ENCODE measurements at places on chromosomes 3 and 15.

- DNase-seq: no peak
Observed at GRCh38 chr15:90064911-90065681, 37.2 kb downstream of the IDH2 start.

- DNase-seq: no peak
Observed at GRCh38 chr3:176839466-176839865, 357.8 kb downstream of the TBL1XR1 start.

DNA sequence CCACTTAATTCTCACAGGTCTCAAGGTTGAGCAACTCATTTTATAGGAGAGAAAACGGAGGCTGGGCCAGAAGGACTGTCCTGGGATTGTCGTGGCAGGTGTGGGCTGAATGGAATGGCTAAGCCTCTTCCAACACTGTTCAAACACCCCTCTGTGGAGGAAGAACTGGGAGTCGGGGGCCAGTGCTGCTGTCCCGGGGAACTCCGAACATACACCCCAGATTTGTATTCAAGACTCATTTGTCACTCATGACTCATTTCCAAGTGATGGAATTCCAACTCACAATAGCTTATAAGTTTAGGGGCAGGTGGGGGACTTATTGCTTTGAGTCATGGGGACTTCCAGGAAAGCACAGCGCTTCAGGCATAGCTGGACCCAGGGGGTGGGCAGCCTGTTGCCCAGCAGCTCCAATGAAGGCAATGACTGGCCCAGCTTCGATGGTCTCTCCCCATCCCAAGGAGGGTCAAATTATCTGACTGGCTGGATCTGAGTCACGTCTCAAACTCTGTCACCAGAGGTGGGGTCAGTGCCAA, 72.5 kb downstream of the TM2D3 start:
- no peak for DNase-seq

DNA sequence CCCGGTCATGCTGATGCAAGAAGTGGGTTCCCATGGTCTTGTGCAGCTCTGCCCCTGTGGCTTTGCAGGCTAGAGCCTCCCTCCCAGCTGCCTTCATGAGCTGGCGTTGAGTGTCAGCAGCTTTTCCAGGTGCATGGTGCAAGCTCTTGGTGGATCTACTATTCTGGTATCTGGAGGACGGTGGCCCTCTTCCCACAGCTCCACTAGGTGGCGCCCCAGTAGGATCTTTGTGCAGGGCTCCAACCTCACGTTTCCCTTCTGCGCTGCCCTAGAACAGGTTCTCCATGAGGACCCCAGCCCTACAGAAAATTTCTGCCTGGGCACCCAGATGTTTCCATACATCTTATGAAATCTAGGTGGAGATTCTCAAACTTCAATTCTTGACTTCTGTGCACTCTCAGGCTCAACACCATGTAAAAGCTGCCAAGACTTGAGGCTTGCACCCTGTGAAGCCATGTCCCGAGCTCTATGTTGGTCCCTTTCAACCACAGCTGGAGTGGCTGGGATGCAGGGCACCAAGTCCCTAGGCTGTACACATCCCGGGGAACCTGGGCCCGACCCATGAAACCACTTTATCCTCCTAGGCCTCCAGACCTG, 238.4 kb upstream of the MDFIC2 start:
- DNase-seq: peak; percentile 38

DNA sequence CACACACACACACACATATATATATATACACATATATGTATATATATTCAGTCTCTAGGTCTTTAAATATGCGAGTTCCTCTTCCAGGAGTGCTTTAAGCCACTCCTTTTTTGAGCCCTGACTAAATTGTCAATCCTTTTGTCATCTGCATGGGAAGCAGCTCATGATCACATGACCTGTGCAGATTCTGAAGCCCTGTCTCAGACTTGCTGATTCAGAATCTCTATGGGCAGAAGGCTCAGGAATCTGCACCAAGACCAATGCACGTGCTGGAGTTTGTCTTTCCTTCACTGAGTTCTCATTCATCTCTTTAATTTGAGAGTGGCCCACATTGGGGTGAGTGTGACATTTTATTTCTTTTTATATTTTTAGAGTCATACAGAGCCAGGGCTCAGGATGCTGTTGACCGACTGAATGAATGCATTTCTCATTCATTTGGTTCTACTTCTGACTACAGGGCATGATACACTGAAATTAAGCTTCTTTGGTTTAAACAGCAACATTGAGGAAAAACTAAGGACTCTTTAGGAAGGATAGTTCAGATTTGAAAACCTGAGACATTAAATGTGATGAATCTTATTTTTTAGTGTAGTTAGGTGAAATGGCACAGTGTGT, 307.5 kb downstream of the EDEM1 start:
- no peak for DNase-seq

DNA sequence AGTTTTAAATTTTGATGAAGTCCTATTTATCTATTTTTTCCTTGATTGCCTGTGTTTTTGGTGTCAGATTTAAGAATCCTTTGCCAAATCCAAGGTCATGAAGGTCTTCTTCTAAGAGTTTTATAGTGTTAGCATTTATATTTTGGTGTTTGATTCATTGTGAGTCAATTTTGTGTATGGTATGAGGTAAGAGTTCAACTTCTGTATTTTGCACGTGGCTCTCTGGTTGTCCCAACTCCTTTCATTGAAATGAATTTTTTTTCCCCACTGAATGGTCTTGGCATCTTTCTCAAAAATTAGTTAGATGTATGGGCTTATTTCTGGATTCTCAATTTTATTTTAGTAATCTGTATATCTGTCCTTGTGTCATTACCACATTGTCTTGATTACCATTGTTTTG, 57.1 kb upstream of the STRIT1 start:
- DNase-seq: no peak

- DNase-seq: peak; percentile 25
Observed at GRCh38 chr15:64622410-64623260, 152.8 kb downstream of the RBPMS2 start.

- no peak for DNase-seq
Observed at GRCh38 chr15:70770863-70771262, 7.5 kb upstream of the UACA start.

DNA sequence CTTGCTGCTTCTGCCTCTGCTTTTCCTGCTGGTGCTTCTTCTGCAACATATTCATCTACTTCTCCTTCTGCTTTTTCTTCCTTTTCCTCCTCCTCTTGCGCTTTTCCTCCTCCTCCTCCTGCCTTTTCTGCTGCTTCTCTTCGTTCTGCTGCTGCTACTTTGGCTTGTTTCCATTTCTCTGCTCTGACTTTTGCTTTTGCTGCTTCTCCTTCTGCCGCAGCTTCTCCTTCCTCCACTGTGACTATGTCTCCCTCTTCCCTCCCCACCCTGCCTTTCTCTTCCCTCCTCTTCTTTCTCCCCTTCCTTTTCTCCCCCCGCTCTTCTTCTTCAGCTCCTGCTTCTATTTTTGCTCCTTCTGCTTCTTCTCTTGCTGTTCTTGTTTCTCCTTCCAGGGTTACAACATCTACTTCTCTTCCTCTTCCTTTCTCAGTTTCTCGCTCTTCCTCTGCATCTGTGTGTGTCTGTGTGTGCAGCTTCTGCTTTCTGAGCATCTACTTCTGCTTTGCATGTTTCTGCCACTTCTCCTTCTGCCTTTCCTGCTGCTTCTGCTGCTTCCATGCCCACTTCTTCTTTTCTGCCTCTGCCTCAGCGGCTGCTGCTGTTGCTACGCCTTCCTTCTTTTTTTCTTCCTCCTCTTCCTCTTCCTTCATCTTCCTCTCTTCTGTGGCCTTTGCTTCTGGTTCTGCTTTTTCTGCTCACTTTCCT, 51.4 kb downstream of the FAM43A start:
- DNase-seq: no peak

GRCh38 chr3:178603735-178604134, 67.5 kb downstream of the KCNMB2 start:
- no peak for DNase-seq

- no peak for DNase-seq
Observed at GRCh38 chr3:100653604-100654294, 44.3 kb downstream of the ADGRG7 start.

DNA sequence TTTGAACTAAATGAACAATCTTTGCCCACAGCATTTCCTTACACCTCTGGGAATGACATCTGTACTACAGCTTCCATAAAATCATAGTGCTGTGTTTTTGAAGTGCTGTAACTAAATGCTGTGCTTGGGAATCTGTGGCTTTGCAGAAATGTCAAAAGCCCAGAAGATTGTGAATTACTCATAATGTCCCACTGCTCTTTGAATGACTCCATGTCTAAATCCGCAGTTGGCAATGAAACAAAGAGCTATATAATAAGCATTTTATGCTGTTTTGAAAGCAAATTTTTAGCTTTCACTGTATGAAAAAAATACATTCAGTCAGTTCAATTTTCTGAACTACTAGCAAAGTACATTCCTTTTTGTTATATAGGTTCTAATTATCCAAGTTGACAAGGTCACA, 88.6 kb upstream of the ADAMTS17 start:
- DNase-seq: no peak

- no peak for DNase-seq
Observed at GRCh38 chr3:131338948-131339640, 42.5 kb upstream of the NUDT16 start.

GRCh38 chr3:112043621-112044201, 9.2 kb downstream of the TMPRSS7 start:
- DNase-seq: peak; percentile 10

GRCh38 chr3:194481525-194482195, 5.1 kb downstream of the ATP13A3 start:
- DNase-seq: no peak

DNA sequence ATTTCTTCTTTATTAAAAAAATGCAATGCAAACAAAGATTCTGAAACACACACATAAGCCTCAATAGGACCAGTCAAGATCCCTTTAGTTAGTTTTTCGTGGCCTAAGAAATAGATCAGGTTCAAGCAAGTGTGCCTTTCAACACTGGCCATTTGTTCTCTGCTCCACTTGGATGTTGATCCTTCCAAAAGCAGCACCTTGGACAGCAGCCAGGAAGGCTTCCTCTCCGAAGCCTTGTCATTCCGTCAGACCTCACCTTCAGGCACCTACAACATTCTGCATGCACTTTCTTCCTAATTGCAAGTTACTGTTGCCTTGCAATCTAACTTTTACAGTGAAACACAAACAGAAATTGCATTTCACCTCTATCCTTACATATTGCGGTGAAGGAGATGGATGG, 155.9 kb upstream of the FEZF2 start:
- DNase-seq: no peak

GRCh38 chr3:143070977-143071551, 48.5 kb upstream of the CHST2 start:
- DNase-seq: no peak

- DNase-seq: no peak
Observed at GRCh38 chr3:53196575-53197407, 35.8 kb downstream of the PRKCD start.

DNA sequence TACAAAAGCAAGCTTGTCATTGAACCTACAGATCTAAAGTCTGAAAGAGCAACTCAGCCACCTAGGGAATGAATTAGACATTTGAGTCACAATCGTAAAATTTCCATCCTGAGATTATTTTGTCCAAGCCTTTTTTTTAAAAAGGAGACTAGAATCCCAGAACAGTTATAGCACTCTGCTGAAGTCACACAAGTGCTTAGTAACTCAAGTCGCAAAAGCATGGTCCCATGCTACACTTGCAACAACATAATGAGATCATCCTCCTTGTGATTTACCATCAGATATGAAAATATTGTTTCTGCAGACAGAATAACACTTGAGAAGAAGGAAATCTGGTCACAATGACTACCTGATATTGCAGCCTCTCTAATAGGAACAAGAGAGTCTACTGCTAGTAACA, 106.7 kb downstream of the ZIC4 start:
- DNase-seq: no peak

DNA sequence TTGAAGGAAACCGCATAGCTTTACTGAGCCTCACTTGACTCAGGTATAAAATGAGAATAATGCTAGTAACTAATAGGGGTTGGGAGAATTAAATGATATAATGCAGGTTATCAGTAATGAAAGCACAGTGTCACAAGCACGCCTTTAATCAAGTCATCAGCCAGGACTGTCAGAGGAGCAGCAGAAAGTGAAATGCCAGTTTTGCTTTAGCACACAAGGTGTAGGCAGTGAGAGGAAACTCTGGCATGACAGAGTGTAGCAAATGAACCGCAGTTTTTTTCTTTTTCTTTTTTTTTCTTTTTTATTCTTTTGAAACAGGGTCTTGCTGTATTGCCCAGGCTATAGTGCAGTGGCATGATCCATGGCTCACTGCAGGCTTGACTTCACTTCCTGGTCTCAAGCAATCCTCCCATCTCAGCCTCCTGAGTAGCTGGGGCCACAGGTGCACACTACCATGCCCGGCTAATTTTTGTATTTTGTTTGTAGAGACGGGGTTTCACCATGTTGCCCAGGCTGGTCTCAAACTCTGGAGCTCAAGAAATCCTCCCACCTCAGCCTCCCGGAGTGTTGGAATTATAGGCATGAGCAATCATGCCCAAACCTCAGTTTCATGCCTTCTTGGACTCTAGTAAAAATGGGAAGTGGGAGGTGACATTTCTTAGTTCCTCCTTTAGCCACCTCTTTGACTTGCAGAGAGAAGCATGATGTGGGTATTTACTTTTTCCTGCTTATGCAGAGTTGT, 9.7 kb upstream of the SCAANT1 start:
- DNase-seq: no peak
